ENCODE measurements at places on chromosomes 6 and 20.

- DNase-seq, result no peak
These were observed 114.8 kb downstream of the RTN4IP1 start for GRCh38 chr6:106514583-106514885.

- no peak for DNase-seq
These were observed 2.2 kb upstream of the ARHGAP40 start for GRCh38 chr20:38599410-38599882.

DNA sequence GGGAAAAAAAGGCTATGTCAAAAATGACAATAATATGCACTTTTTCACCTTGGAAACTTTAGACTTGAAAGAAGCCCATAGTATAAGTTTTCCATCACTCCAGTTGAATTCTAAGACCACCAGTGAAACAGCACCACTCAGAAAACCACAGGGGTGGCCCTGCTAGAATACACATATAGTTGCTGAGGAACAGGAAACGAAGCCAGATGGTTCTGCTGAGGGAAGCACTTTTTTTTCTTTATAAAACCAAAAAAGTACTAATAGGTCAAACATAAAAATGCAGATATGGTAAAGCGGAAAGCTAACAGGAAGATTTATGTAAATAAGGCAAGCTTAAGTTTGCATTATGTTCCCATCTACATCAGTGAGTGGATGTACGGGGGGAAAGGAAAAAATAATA is 303.9 kb downstream of the FOXC1 start:
- no peak for DNase-seq

GRCh38 chr6:100230115-100230952 is 234.4 kb downstream of the SIM1 start:
- DNase-seq, result peak; percentile 43

GRCh38 chr6:106522562-106523250 is 106.6 kb downstream of the RTN4IP1 start:
- no peak for DNase-seq

GRCh38 chr6:38375341-38375740 is 264.4 kb downstream of the BTBD9 start:
- DNase-seq, result no peak

DNA sequence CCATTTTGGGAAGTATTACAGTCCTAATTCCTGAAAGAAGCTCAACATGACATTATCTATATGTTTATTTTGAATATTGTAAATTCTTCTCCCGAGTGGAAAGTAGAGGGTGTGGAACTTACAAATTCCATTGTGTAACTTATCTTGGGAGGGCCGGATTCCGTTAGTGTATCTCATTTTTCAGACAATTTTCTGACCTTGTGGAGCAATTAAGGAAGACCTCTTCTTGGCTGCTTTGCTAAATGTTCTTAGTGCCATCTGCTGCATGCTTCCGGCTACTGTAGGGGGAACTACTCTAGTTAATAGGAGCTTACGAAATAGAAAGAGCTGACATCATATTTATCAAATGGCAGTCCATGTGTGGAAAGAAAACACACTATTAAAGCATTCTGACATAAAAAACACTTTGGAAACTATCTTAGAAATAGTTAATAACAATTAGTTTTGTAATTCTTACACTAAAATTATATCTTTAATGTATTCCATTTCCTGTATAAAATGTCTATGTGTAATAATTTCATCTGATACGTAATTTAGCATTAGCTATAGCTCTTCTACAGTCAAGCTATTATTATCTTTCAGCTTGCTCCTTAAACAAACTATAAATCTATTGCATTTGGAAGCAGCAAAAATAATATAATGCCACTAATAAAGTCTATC is 41.5 kb upstream of the KCNQ5 start:
- DNase-seq, result peak; percentile 91

DNA sequence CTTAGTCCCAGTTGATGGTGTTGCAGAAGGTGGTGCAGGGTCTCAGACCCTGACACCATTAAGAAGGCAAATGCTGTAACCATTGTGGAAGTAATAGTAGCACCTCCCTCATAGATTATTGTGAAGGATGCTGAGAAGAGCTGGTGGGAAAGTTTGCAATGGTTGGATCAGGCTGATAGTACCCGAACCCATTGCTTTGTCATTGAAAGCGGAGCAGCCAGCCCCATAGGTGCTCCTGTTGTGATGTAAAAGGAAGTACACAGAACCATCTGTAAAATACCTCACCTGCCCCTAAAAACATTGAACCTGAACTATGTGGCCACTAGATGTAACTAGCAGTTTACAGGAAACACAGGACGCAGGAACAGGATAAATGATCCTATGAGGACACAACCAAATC is 31.5 kb downstream of the RIOK1 start:
- no peak for DNase-seq

DNA sequence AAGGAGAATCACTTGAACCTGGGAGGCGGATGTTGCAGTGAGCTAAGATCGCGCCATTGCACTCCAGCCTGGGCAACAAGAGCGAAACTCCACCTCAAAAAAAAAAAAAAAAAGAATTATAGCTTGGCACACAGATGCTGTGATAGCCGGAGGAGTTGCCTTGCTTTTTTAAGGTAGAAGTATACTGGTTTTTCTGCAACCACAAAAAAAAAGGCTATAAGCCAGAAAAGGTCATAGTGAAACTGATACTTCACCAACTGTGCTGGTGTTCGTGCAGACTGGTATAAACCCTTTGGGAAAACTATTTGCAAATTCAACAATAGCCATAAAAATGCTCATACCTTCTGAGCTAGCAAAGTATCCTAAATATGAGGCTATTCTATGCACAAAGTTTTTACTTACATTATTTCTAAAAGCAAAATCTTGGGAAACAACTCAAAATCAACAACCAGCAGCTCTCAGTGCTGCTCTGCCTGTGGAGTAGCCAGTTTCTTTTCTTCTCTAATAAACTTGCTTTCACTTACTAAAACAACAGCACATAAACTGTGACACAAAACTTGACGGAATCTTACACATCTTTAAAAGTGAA is 44.0 kb downstream of the B4GALT5 start:
- DNase-seq, result peak; percentile 38

GRCh38 chr6:150252714-150253444 is 110.0 kb downstream of the PPP1R14C start:
- DNase-seq, result no peak

DNA sequence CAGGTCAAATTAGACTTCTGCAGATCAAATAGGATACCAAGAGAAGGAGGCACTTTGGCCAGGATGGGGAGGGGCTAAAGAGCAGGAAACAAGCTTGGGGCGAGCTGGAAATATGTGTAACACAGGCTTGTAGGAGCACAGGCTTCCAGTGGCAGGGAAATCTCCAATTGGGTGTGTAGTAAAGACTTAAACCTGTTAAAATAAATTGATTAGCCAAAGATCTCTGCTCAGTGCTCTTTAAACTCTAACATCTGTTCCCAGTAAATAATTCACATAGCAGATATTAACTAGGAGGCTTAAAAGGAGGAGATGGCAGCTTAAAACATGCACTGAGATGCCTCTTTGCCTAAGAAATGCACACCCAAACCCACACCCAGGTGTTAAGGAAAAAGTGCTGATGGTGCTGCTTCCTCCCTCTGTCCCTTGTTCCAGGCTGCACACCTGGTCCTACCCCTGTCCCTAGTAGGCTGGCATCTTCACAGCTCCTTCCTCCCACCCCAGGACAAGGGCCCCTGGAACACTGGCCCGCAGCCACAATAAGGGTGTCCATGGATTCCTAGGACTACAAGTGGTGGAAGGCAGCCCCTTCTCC is 93.5 kb upstream of the MLN start:
- no peak for DNase-seq

GRCh38 chr20:17871181-17871580 is 97.4 kb downstream of the SNX5 start:
- peak; percentile 60 for DNase-seq

GRCh38 chr6:139490482-139490881 is 116.0 kb upstream of the CITED2 start:
- DNase-seq, result peak; percentile 48

GRCh38 chr6:152697634-152698033 is at the start of gene MYCT1:
TSS of gene MYCT1 (plus strand) at chr6:152697897. CDS start at chr6:152697903, 6 bp downstream.
- DNase-seq, result no peak

DNA sequence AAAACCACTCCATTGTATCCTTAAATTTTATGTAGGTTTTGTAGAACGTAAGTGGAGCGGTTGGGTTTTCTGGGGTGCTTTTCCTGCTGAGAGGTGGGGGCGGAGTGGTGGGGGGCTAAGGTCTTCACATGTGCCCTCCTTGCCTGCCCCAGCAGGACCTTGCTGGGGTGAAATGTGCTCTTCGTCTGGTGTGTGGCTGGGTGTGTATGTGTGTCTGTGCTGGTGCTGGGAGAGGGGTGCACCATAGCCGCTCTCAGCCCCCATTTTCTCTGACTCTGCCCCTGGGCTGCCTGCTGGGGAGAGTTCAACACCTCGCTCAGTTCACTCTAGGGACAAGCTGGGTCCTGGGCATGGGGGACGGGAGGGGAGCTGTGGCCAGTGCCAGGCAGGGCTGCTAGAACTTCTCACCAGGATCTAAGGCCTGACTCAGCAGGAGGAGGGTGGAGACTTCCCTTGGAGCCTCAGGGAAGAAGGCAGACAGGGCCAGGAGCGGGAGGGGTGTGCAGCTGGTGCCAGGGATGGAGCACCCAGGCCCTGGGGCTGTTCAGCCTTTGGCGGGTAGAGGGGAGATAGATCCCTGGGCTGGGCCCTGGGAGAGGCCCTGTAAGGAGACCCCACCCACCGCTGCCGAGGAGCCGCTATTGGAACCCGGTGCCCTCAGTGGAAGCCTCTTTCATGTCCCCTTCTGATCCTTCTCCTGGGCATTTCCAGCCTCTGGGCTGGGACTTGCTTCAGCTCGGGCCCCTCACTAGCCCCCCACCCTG is 4.8 kb downstream of the SOX18 start:
- peak; percentile 50 for DNase-seq

GRCh38 chr20:41268917-41269652 is 48.4 kb downstream of the ZHX3 start:
- peak; percentile 43 for DNase-seq

DNA sequence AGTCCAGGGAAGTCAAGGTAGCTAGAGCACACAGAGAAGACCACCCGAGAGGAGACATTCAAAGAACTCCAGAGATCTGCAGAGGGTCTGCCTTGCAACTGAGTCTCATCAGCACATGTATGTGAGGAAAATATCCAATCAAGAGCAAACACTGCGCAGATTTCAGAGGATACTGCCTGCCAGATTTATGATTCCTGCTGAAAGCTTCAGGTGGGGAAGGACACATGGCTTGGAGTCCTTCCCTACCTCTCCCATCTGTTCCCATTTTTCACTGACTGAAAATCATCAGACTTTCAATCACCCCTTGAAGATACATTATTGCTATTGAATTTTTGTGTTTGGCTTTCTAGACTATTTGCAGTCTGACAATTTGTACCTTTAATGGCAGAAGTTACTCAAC is 7.6 kb upstream of the KIAA1586 start:
- DNase-seq, result no peak
